ENCODE measurements at places on chromosomes 4 and X.

- DNase-seq, result no peak
Measured at GRCh38 chr4:2996415-2996814, 33.0 kb downstream of the GRK4 start.

DNA sequence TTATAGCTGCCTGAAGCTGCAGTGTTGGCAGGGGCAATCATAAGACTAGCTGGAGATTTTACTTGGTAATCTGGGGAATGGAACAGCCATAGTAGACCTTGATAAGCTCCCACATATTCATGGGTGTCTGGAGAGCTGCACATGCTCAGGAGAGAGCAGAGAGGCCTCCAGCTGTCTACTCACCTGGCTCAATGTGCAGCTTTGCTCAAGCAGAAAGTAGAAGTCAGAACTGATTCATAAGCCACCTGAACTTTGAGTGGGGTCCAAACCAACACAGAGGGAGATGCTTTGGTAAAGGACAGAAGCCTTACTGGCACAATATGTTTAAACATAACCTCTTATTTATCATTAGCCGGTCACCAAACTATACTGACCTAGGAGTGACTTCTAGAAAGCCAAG is 54.4 kb downstream of the KDM6A start:
- no peak for DNase-seq

DNA sequence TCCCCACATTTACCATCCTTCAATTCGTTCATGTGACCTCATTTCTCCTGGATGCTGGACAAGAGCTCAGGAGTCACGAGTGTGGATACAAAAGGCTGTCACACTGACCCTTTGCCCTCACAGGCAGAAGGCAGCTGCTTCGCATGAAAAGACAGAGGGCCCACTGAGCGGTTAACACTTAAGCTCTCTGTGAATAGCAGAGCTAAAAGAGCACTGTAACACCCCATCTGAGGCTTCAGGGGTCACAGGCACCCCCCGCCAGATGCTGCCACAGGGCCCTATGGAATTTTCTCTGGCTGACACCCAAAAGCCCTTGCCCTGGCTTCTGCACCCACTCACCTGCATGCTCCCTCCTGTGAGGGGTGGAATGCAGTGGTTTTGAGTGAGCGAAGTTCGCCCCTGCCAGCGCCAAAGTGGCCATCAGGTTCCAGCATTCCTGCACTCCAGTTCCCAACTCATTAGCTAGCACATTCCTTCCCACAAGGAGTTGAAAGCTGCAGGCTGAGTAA is 360.9 kb downstream of the PPP3CA start:
- DNase-seq, result peak; percentile 15

DNA sequence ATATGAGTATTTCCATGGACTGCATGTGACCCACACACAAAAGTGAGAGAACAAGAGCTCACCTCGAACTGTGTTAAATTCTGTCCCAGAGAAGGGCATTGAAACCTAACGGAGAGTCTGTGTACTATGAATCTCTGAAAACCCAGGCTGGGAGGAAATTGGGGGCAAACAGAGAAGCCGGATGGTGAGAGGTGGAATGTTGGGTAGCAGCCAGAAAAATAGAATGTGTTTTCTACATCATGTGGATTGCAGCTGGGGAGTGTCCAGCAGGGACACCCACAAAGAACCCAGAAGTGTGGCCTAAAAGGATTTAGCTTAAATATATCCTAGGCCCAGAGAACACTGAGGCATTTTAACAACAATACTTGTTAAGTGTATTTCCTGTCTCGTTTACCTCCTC is 38.6 kb downstream of the MND1 start:
- no peak for DNase-seq

DNA sequence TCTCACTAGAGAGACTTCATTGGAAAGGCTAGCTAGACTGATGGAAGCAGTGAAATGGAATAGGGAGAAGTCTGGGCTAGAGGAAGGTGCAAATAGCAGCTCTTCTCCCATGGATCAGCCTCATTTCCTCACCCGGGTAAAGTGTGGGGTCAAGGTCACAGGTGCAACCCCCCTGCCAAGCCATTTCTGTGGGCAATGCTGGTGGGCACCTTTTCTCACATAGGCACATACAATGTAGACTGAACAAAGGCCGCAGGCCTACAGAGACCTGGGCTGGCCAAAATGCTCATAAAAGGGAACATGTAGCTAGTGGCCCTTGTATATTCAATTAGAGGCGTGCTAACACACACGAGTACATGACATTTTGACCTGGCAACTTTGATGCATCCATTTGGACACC is 71.5 kb upstream of the EFNB1 start:
- DNase-seq, result no peak

DNA sequence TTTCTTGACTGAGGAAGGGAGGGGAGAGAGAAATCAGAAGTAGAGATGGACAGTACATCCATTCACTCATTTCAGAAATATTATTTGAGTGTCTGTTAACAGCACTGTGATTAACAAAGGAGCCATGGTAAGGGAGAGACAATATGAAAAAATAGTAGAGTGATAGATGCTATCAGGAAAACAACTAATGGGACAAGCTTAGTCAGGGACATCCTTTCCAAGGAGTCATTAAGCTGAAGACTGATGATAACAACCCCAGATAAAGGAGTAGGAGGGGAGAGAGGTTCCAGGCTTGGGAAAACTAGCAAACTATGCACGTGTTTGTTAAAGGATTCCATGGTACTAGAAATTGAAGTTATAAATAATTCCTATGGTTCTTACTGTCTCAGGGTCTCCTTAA is 122.2 kb downstream of the CBR4 start:
- no peak for DNase-seq

- DNase-seq, result no peak
Measured at GRCh38 chr4:102318526-102318925, 26.8 kb downstream of the SLC39A8 start.

- no peak for DNase-seq
Measured at GRCh38 chr4:147942729-147943128, 210.8 kb downstream of the ARHGAP10 start.

GRCh38 chr4:600850-601515 is 24.4 kb upstream of the PDE6B start:
- DNase-seq, result no peak

DNA sequence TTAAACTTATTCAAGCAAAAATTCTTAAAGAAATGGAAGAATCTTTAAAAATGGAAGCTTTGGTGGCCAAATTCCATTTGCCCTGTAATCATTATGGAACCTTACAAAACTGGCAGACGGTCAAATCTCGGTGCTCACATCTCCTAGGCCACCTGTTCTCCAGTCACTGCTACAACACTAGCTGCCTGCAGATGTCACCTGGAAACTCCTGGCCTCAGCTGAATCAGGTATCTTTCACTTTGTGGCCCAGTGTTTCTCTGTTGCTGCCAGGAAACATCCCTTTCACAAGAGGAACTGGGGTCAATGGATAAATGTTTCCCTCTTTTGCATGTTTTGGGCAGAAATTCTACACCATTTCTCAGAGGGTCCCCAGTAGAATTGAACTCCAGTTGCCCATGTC is 4.2 kb upstream of the CXCL3 start:
- no peak for DNase-seq

- DNase-seq, result no peak
Measured at GRCh38 chr4:86203176-86203575, 156.7 kb downstream of the MAPK10 start.

- DNase-seq, result peak; percentile 48
Measured at GRCh38 chr4:47668810-47669408, 169.0 kb downstream of the CORIN start.

- no peak for DNase-seq
Measured at GRCh38 chr4:8347660-8348059, 78.1 kb downstream of the HTRA3 start.

- DNase-seq, result no peak
Measured at GRCh38 chr4:122875949-122876348, 46.4 kb downstream of the NUDT6 start.

GRCh38 chr4:113179091-113179490 is 129.6 kb downstream of the ANK2 start:
- no peak for DNase-seq

GRCh38 chr4:119693126-119693525 is 64.5 kb upstream of the PDE5A start:
- DNase-seq, result no peak

- no peak for DNase-seq
Measured at GRCh38 chr4:114770624-114771023, 172.0 kb downstream of the UGT8 start.

DNA sequence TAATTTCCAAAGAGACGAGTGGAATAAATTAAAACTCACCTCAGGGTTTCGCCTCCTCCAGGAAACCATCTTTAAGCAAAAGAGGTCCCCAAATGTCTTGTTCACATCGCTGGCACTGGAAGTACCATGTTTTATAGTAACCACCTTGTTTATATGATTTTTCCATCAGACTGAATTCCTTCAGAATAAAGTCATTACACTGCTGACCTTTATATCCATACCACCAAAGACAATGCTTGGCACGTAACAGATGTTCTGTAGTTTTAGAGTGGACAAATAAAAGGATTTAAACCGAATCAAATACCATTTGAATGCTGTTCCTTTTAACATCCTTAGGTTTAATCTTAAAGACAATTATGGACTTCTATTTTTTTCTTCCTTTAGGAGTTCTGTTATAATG is 4.7 kb downstream of the NUDT6 start:
- no peak for DNase-seq

DNA sequence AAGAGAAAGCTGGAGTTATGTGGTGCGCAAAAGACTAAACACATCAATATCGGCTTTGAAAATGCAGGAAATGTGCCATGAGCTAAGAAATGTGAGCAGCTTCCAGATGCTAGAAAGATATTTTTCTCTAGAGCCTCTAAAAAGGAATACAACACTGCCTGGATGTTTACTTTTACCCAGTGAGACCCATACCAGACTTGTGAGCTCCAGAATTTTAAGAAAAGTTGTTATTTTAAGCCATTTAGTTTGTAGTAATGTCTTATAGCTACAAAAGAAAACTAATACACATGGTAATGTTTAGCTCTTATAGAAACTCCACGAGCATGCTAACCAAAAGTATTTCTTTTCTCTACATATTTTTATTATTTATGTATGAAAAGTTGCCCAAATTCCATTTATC is 1389.4 kb downstream of the C4orf33 start:
- no peak for DNase-seq

DNA sequence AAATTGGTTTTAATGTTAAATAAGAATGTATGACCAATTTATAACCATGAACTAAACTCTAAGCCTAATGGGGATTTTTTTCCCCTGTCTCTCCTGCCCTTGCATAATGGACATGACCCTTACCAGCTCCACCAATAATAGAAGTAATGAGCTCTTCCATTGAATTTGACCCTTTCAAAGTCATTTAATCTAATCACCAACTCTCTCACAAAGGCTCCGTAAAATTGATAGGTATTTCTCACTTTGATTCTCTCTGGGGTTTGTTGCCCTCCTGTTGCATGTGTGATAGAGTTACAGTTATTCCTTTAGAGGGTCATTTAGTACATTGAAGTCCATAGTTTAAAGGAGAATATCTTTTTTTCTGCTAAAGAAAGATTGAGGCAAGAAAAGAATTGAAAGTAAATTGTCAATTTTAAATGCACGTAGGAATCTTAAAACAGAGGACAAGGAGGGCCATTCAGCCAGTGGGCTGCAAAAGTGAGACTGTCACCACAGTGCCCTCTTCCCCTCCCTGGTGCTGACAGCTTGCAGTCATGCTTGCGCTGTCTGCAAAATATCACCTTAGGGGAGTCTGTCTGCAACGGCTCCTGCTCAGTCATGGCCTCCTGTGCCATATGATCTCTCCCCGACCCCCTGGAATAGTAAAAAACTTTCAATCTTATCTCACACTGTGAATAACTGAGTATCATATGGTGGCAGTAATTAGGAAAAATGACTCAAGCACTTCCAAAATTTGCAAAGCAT is 307.5 kb upstream of the GNPDA2 start:
- DNase-seq, result no peak

DNA sequence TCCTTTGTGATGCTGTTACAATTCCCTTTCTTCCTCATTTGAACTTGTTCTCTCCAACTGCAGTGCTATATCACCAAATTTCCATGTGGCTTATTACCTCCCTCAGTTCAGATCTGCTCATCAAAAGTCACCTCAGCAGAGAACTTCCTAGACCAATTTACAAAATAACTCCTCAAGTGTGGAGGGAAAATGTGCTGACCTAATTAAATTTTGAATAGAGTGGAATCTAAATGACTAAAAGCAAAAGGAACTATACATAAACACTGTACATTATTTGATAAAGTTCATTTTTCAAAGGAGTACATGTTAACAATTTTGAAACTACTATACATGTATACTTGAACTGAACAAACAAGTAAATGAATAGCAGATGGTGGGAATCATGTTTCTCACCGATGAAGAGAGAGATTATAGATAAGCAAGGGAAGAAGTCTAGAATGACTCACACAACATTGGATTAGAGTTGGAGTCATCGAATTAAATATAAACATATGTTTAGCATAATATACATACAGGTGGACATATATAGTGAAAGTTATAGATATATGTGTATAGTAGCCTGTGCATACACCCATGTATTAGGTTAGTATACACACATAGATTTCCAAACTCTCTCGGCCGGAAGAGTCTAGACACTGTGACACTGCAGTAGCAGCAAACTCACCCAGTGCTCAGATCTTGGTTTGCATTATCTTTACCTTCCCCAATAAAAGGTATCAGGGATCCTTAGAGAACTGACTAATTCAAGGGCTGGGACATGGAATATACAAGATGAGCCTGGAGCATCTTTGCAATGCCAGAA is 318.7 kb downstream of the PCDH18 start:
- no peak for DNase-seq

Data from SHP77 (cell line).